Stimulated activated CD8-positive, alpha-beta memory T cell treated with anti-CD3 and anti-CD28 coated beads, Interleukin-2, amount 100 ng/mL, for 48 hours (primary cell): ENCODE measurements at places on chromosomes 2 and 18.

- no peak for DNase-seq
These were observed 209.2 kb upstream of the DCC start for GRCh38 chr18:52130624-52131301.

DNA sequence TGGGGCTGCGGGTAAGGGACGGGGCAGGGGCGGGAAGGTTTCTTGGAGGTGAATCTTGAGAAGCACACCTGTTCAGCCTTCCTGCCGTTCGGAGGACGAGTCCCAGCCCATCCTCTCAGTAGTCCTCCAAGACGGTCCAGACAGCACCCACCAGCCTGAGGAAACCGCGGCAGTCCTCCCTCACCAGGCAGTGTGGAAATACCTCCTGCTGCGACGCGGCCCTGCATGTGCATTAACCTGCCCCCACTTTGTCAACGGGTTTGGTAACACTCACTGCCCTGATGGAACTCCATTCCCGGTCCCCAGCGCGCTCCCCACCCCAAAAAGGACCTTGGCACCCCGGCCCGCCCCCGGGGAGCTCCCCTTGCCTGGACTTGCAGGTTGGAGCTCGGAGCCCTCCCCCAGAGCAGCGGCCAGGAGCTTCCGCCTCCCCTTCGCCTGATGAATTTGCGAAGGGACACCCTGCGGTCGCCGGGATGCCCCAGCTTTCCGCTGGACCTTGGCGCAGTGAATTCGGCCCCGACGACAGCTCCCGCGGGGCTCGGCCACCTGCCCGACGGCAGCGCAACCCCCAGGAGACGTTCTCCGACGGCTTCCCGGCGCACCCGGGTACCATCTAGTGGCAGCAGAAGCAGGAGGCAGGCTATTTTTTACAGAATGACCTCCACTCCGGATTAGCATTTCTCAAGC lies 31.5 kb downstream of the ACVR1C start:
- peak; percentile 38 for DNase-seq

DNA sequence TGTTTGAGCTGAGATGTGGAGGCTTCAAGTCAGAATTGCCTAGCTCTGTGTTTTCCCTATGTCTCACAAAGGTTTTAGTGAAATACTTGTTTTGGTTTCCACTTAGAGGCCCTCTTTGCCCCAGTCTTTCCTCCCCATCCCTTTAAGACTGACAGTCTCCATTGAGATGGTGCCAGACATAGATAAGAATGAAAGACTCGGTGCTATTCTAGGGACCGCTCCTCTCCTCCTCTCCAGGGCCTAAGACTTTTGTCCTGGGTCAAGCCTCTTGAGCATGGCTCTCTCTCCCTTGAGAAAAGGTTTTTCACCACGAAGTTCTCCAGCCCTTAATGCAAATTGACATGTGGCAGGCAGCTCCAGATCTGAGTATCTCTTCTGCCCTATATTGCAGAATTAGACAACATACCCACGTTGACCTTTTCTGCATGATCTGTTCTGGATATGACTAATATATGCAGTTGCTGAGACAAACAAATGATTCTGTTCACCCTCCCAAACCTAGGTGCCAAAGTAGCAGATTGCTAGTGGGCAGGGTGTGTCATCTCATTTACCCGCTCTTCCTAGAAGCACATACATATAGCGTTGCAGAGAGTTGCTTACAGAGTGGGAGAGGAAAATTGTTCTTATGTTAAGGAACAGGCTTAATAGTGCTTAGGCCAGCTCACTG lies 47.5 kb upstream of the ACSL3 start:
- peak; percentile 4 for DNase-seq

- DNase-seq = no peak
These were observed 1.0 kb downstream of the ACVR1 start for GRCh38 chr2:157874997-157875640.

- DNase-seq = no peak
These were observed 152.0 kb downstream of the FAM210A start for GRCh38 chr18:13574355-13574754.

DNA sequence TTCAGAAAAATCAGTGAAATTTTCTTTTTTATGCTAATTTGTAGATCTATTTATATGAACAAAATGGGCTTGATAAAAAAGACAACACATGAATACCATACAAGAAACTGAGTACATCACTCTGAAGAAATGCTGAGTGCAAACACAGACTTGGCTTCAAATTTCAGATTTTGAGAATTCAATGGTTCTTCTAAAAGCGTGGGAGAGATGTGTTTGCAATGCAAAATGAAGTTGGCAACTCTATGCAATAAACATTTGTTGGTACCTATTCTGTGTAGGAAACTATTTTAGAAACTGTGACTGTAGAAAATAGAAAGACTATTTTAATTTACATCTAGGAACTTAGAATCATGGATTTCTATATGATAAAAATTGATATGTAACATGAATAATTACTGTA lies 1834.1 kb upstream of the CELF4 start:
- no peak for DNase-seq

DNA sequence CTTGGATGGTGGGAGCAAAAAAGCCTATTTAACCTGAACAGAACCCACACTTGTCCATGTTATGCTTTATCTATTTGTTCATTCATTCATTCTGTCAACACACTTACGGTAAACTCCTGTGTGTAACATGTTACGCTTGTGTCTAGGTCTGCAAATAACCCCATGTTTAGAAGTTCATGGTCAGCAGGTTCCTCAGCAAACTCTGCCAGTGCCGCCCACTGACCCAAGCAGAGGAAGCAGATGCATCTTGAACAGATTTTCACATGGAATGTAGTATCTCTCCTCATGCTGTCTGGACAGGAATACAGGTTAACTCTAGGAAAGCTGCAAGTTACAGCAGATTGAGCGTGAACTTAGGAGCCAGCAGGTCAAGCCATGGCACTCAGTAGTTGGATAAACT lies 213.7 kb upstream of the COPS8 start:
- DNase-seq = no peak

GRCh38 chr18:48621240-48621639 lies 82.4 kb downstream of the CTIF start:
- no peak for DNase-seq

DNA sequence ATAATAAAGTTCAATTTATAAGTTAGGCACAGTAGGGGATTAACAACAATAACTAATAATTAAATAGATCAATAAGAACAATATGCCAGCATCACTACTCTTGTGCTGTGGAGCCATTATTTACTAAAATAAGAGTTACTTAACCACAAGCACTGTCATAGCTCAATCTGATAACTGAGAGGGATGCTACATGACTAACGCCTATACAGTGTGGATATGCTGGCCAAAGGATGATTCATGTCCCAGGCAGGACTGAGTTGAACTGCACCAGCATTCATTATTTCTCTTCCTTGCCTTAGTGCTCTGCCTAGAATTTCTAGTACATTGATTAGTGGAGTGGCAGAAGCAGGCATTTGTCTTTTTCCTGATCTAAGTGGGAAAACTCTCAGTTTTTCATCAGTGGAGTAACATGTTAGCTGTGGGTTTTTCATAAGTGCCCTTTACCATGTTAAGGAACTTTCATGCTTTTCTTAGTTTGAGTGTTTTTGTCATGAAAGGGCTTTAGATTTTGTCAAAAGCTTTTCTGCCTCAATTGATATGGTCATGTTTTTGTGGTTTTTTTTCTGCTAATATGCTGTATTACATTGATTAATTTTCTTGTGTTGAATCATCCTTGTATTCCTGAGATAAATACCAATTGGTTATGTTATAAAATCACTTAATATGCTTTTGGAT lies 21.7 kb downstream of the KIAA1328 start:
- no peak for DNase-seq

GRCh38 chr2:240629968-240630770 lies 4.9 kb downstream of the GPR35 start:
- no peak for DNase-seq

DNA sequence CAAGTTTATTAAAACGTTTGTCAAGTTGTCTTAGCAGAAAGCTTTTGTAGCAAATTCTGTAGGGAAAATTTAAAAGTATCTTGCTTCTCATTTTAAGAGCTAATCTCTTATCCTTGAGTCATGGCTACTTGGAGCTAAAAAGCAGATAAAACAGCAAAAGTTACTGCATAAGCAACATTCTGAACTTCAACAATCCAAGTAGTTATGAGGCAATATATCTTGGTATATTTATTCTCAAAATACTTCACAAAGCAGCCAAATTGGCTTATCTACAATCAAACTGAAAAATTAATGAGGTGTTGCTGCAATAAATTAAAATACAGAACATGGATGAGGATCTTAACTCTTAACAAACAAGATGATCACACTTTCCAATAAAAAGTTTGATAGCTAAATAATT lies 306.5 kb downstream of the PIEZO2 start:
- no peak for DNase-seq

DNA sequence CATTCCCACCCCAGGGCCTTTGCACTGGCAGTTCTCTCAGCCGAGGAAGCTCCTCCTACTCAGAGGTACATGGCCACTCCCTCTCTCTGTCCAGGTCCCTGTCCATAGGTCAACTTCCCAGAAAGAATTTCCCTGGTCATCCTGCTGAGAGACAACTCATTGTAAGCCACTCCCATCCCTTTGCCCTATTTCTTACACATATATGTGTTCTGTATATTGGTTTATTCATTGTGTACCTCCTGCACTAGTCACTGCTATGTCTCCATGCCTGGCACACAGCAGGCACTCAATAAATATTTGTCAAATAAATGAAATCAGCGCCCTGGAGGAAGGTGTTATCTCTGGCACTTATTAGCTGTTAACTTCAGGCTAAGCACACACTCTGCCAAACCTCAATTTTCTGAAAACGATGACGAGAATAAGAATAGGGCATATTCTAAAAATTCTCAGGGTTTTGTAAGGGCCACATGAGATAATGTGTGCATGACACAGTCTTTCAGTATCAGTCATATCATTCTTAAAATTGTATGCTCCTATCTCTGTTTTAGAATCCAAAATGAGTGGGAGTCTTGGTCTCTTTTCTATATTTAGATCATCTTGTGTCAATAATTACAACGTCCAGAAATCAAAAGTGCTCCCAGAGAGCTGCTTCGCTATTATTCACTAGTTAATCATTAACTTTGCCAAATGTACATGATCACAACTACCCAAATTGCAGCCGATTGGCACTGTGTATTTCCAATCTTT lies 198.0 kb downstream of the ALK start:
- no peak for DNase-seq

- DNase-seq = no peak
These were observed 25.8 kb upstream of the LHCGR start for GRCh38 chr2:48781366-48781765.

DNA sequence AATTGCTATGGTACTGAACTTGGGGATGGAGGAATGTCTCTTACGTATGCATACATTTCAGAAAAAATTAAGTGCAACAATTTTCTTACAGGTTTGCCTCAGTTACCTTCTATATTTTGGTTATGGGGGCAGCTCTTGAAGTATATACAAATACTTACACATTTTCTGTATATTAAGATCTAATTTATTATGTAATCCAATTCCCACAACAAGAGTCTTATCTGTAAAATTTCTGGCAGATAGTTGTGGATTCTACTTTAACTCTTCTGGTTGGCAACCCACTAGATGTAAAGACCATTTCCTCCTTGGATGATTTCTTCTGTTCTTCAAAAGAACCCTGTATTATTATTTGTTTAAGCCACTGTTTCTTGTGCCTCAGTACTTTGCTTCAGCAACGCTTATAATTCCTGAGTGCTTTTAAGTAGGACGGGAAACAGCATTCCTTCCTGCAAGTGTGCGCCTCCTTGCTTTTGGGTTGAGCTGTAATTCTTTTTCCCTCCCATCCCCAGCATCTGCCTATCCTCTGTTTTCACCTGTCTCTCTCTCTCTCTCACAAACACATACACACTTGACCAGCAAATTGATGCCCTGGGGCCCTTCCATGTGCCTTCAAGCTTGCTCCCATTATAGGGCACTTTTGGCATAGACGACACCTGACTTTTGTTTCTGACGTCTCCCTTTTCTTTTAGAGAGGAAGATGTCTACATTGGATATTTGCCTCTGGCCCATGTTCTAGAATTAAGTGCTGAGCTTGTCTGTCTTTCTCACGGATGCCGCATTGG lies 61.4 kb downstream of the ACSL3 start:
- no peak for DNase-seq
